HTR-8/SVneo (cell line): ENCODE measurements at places on chromosomes 7 and 10.

GRCh38 chr7:158782761-158783401 is 46.4 kb downstream of the ESYT2 start:
- DNase-seq: no peak

DNA sequence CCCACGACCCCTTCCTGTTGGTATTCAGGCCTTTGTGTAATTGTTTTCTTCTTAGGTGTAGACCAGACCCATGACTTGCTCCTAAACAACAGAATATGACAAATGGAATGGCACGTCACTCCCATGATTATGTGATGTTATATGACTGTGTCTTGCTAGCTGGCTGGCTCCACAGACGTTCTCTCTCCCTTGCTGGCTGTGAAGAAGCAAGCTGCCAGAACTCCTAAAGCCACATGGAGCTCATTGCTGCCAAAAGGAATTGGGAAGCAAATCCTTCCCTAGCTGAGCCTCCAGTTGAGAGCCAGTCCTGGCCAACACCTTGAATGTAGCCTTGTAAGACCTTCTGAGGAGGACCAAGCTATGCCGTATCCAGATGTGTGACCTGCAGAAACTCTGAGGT is 74.2 kb downstream of the RAB18 start:
- no peak for DNase-seq

GRCh38 chr10:91540733-91541132 is 92.1 kb downstream of the PPP1R3C start:
- no peak for DNase-seq

DNA sequence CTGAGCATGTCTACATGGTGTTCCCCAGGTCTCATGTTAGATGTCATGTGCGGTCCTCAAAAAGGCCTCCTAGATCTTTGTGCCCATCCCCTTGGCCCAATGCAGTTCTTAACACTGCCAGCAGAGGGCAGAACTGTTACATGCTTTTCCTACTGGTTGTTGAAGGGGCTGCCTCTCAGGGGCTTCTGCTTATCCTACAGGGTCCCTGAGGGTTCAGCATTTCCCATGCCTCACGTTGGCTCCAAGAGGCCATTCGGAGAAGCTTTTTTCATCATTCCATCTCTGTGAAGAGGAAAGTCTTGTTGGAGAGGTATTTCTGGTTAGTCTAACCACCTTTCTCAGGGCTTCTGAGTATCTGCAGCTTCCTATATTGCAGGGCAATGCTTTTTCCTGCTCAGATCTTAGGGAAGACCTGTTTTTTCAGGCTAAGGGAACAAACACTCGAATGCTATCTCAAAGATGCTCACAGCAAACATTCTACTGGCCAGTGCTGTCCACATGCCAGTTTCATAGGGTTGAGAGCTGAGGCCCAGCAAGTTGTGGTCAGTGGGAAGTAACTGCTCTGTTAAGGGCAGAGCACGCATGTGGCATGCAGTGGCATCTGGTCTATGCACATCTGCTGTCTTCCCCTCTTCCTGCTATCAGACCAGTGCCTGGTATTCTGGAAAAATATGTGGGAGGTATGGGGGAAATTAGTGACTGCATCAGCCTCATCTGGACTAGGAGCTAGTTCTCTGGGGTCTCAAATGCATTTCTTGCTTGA is 31.5 kb downstream of the MBL2 start:
- DNase-seq: peak; percentile 39

GRCh38 chr7:27888736-27889135 is 148.8 kb downstream of the TAX1BP1 start:
- no peak for DNase-seq

DNA sequence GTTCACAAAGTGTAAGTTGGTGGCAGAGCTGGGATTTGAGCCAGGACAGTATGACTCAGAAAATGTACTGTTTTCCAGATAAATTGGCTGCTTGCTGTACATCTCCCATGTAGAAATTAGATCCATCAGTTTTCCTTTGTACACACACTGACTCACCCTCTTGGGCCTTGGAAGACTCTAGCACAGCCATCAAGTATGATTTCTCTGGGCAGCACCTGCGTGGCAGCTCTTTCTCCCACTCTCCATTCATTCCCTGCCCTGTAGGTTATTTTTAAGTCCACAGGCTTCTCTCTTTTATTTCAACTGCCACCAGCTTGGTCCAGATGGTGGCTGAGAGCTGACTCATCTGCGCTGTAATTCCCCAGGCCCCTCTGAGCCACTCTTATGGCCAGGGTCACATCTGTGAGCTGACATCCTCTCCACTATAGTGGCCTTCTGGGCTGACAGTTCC is 28.3 kb upstream of the SDK1 start:
- DNase-seq: peak; percentile 81

GRCh38 chr10:113745374-113745773 is 6.1 kb upstream of the PLEKHS1 start:
- no peak for DNase-seq

- no peak for DNase-seq
Measured at GRCh38 chr7:15248514-15248913, 313.3 kb downstream of the AGMO start.

DNA sequence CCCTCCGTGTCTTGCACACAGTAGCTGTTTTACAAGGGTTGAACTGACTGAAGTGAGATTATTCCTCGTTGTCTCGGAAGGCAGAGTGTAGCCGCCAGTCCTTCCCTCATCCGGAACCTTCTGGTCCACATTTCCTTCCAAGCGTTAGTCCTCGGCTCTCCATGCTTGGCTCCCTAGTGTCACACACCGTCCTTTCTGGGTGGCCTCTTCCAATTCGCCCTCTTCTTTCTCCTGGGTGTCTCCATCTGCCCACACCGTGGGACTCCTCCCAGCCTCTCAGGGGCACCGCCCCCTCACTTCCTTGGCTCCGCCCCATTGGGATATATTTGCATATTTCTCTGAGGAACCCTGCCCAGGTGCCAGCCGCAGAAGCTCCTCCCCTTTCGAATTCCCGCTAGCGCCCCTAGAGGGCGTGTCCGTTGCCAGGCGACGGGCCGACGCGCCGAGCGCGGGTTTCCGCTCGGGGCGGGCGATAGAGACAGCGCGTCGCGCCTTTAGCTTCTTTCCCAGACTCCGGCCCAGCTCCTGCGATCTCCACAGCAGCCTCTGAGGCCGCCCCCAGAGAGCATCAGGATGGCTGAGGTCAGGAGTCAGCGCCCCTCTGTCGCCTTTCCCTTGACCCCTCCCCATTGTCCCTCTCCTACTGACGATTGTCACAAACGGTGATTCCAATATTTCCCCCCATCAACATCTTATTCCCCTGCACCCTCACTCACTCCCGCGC is at the start of gene CFAP58:
CFAP58 (plus strand) TSS at position 509 of the 724 bp plus-strand sequence; CDS start at position 574, 65 bp downstream.
- DNase-seq: peak; percentile 45

- DNase-seq: no peak
Measured at GRCh38 chr7:36667007-36667745, 57.1 kb downstream of the AOAH start.

GRCh38 chr7:142523821-142524460 is 225.3 kb upstream of the PRSS1 start:
- DNase-seq: no peak

DNA sequence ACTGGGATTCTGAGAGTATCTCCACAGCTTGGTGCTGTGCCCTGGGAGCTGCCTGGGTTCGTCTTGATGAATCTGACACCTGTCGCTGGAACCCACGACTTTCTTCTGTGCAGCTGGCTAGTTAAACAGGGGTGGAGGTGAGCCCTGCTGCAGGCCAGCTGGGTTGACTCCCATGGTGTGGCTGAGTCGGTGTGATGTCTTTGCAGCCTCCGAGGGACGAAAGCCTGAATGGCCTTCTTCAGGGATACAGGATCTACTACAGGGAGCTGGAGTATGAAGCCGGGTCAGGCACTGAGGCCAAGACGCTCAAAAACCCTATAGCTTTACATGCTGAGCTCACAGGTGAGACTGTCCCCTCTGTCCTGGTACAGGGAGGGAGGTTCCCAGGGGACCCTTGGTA is 508.1 kb upstream of the FOXK1 start:
- no peak for DNase-seq

DNA sequence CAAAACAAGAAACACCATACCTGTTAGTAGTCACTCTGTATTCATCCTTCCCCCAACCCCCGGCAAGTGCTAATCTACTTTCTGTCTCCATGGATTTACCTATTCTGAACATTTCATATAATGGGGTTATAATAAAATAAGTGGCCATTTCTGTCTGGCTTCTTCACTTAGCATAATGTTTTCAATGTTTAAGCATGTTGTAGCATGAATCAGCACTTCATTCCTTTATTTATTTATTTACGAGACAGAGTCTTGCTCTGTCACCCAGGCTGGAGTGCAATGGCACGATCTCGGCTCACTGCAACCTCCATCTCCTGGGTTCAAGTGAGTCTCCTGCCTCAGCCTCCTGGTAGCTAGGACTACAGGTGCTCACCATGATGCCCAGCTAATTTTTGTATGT is 69.2 kb downstream of the HIP1 start:
- no peak for DNase-seq

- DNase-seq: peak; percentile 70
Measured at GRCh38 chr10:126062131-126063032, 166.0 kb downstream of the FANK1 start.

GRCh38 chr7:111914291-111914690 is 291.9 kb downstream of the DOCK4 start:
- no peak for DNase-seq

DNA sequence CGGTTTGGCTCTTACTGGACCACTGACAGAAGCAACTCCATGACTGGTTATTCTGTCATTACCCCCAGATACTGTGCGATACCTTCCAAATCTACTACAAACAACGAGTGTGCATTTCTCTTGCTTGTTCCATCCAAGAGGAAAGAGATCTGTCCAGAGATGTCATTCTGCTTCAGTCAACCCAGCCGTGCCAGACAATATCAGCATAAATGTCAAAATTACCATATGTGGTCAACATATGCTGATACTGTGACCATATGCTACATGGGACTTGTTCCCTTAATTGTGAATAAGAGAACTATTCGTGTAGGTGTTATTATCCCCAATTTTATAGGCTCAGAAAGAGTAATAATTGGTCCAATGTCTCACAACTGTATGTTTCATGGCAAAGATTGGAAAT is 143.2 kb upstream of the PRSS1 start:
- no peak for DNase-seq

- no peak for DNase-seq
Measured at GRCh38 chr10:32680803-32681557, 235.0 kb downstream of the CCDC7 start.

GRCh38 chr7:33395340-33395739 is 266.0 kb downstream of the BBS9 start:
- DNase-seq: no peak

DNA sequence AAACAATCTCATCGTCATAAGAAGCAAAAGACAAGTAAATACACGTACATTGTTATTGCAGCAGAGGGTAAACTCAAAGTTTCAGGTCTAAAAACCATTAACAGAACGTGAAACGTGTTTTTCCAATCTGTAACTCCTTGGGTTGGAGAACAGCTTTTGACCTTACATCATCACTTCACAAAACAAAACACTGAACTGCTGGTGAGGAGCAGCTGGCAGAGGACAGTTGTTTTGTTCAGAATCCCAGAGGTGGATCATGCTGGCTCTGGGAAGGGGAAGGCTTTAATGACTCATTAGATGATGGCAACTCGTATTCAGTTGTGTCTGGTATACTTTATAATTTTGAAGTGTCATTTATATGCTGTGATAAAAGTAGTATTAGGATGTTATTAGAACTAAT is 923.0 kb upstream of the CELF2 start:
- no peak for DNase-seq

DNA sequence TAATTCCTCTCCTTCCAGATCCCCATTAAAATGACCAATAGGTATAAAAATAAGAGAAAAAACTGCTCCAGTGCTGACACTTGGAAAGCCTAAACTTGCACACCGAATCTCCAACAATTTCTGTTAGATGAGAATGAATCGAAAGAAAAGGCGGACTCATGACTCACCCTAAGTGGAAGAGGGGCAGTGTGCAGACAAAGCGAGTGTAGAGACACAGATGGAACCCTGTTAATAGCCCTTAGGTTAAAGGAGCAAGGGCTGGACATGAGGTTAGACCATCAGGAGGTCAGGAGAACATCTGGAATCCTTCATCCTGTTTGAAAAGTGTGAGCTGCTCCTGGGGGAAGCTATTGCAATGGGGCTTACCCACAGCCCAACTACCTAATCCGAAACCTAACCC is 103.4 kb upstream of the GLI3 start:
- DNase-seq: no peak

GRCh38 chr7:53675835-53676234 is 640.4 kb downstream of the POM121L12 start:
- no peak for DNase-seq

GRCh38 chr7:7331523-7331922 is 149.2 kb downstream of the C1GALT1 start:
- no peak for DNase-seq
